ENCODE measurements at places on chromosomes 3 and 15.

GRCh38 chr3:194875581-194876402 is 190.1 kb downstream of the FAM43A start:
- H3K27ac ChIP-seq: no peak overlapping the region
- DNase-seq: no peak
- H3K4me3 ChIP-seq: no peak overlapping the region
- no peaks in the 10 kb centered on the region for H3K36me3 ChIP-seq

DNA sequence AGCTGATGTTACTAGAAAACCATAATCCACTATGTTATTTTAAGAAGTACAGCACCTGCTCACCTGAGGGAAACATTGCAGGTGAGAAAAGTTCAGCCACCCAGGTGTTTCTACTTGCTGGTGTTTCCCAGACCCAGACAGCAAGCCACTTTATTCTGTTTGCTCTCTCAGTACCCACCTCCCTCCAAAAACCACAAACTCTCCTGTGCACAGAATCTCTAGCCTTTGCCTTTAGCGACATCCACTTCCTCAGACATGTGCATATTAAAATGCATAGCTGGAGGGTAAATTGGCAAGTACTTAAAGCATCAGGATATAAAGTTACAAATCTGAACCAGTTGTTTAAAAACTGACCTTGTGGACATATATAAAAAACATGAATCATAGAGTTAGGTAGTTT is 36.7 kb downstream of the VGLL3 start:
- 0 out of 2 replicates have a peak, but pooled peaks cover 2% of the 10 kb centered on the region for H3K4me1 ChIP-seq
- no peak overlapping the region for H3K27ac ChIP-seq
- no peak for DNase-seq

- H3K4me3 ChIP-seq: no peak overlapping the region
- H3K4me1 ChIP-seq: no peaks in the 10 kb centered on the region
- H3K36me3 ChIP-seq: no peaks in the 10 kb centered on the region
- no peak overlapping the region for H3K27ac ChIP-seq
Observed at GRCh38 chr3:9214599-9214998, 34.8 kb downstream of the SRGAP3 start.

GRCh38 chr3:13863382-13863952 is 16.4 kb downstream of the WNT7A start:
- no peaks in the 10 kb centered on the region for H3K36me3 ChIP-seq
- DNase-seq: no peak

GRCh38 chr3:18080198-18080689 is 337.8 kb upstream of the TBC1D5 start:
- no peaks in the 10 kb centered on the region for H3K4me1 ChIP-seq
- no peak for DNase-seq
- no peak overlapping the region for H3K4me3 ChIP-seq
- no peaks in the 10 kb centered on the region for H3K27me3 ChIP-seq

Measured in H1 (cell line).